ENCODE measurements at places on chromosomes 12 and 14. TPM values are rescaled to one million over a fixed set of nuclear protein-coding genes. Genes with fewer than 3 reads are reported as not detected.

Gene SHMT2
- 44.8 TPM for total RNA-seq

Gene SLC10A1
- total RNA-seq = not detected

DNA sequence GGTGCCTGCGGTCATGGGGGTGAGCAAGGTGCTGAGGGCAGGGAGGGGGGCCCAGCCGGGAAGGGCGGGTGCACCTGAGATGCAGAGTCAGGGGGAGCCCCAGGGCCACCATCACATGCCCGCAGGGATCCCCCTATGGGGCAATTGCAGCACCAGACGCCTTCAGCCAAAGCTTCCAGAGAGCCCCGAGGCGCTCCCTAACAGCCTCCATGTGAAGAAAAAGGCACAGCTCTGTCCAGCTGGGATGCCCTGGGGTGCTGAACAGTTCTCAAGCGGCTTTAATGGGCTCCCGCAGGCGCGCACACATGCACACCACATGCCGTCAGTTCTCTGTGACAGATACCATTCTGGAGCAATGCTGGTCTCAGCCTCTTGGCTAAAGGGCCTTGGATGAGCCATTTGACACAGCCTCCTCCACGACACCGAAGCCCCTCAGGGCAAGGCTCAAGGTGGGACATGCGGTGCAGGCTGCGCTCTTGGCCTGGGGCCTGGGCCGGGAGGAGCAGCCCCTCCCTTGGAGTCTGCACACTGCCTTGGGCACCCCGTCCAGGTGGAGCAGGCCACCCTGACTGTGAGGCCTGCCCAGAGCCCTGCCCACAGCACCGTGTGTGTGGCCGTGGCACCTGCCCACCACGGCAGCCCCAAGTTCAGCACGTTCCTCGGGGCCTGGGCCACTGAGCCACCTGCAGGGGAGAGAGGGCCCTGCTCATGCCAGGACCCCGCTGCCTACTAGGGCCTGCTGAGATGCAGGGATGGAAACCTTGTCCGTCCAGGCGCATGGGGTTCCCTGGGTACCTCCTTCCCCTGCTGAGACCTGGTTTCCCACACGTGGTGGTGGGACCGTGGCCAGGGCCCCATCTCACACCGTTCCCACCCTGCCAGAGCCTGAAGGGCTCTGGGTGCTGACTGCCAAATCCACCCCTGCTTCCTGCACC, 7.7 kb downstream of the XRCC3 start:
- DNase-seq = no peak

DNA sequence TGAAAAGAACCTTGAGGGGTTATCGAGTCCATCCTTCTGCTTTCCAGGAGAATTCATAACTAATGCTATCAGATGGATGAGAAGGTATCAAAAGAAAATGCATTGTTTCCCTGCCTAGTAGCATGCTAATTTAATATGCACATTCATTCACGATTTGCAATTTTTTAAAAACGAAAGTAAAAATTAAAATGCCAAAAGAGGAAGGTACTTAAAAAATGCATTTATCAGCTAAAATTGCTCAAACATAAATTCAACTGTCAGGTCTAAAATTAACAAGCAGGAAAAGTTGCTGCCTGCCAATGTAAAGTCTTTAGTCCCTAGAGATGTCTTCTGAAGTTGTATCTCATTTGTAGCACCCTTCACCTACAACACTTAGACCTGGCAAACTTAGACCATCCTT, 7.9 kb downstream of the ATF7 start:
- no peak for DNase-seq

DNA sequence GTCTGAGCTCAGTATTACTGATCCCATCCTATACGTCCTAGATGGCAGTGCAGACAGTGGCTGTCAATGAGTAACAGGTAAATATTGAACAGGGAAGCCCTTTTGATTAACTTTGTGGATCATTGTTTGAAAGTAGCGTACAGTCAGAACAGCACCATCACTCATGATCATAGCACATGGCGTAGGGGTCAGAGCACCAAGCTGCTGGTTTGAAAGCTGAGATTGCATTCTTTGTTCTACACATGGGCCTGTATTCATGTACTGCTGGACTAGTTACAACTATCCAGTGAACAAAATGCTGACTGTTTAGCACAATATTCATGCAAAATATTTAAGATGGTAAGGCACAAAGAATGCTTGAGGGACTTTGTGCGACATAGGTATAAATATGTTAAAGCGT, 131.8 kb downstream of the NPAS3 start:
- DNase-seq = no peak

- DNase-seq = no peak
Observed at GRCh38 chr12:44532940-44533339, 343.2 kb downstream of the NELL2 start.

DNA sequence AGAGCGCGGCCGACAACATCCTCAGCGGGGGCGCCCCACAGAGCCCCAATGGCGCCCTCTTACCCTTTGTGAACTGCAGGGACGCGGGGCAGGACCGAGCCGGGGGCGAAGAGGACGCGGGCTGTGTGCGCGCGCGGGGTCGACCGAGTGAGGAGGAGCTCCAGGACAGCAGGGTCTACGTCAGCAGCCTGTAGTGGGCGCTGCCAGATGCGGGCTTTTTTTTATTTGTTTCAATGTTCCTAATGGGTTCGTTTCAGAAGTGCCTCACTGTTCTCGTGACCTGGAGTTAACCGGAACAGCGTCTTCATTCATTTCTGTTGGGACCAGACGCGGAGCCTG, 103.8 kb upstream of the FKBP4 start:
- DNase-seq = no peak

DNA sequence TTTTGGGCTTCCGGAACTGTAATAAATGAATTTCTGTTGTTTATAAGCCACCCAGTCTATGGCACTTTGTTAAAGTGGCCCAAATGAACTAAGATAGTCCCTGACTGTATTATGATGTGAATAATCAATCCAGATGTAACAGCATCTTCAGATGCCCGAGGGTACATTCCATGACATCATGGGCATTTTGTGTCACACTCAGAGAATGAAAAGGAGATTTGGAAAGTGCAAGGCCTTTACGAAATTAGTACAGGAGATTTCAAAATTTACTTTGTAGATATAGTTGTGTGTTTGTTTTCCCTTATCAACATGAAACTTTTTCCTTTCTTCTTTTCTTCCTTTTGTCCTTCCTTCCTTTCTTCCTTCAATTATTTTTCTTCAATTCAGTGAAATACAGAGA, 54.2 kb upstream of the AMIGO2 start:
- DNase-seq = no peak

DNA sequence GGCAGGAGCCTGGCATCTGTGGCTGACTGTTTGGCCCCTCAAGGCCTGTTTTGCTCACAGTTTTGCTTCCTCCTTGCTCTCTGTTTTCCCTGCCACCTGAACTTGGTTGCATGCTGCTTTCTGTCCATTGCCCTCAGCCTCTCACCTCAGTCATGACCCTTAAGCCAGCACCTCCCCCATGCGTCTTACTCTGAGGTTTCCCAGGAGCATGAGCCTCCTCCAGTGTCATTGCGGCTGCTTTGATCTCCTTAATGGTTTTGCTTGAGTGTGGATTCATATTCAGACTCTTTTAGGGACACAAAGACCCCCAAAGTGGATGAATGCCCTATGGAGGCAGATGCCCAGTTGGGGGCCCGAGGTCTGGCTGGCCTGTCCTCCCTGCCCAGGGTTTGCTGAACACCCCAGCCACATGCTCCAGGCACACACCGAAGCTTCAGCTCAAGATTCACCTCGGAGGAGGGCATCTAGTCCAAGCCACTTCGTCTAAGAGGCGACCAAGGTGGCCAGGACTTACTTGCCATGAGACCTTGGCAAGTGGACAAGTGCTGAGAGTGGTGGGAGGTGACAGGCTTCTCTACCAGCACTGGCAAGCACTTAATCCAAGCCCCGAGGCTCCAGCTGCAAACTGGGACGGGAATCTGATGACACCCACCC, 95.4 kb upstream of the DIO3 start:
- no peak for DNase-seq

- no peak for DNase-seq
Observed at GRCh38 chr14:53626761-53627160, 329.9 kb downstream of the BMP4 start.

DNA sequence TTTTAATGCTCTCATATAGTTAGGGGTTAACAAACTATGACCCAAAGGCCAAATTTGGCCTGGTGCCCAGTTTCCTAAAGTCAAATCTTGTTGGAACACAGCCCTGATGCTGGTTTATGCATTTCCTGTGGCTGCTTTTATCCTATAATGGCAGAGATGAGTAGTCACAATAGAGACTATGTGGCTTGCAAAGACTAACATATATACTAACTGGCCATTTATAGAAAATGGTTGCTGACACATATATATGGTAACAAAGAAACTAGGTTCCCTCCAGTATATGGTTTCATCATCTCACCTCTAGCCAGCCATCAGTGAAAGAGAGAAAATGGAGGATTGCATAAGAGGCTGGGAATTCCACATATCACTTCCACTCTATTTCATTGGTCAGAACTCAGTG, 10.8 kb downstream of the NAV3 start:
- DNase-seq = no peak

Data from pancreas (tissue), 10 donors.